Amygdala (tissue), 56 donors: ENCODE measurements at places on chromosomes 11 and 22.

DNA sequence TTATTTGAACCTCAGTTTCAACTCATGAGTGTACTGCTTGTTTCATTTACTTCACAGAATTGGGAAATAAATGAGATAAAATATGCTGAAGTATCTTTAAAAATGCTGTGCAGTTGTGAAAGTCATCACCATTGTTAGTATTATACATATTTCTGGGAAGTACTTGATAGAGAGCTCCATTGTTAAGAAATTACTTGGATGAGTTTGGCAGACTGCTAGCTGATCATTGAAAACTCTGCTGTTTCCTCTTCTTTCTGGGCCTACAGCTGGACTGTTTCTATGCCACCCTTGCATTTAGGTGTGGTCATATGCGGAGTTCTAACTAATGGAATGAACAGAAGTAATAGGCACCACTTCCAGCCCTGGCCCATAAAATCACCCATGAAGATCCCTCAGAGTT lies 10.0 kb downstream of the SIK2 start:
- DNase-seq, result no peak

DNA sequence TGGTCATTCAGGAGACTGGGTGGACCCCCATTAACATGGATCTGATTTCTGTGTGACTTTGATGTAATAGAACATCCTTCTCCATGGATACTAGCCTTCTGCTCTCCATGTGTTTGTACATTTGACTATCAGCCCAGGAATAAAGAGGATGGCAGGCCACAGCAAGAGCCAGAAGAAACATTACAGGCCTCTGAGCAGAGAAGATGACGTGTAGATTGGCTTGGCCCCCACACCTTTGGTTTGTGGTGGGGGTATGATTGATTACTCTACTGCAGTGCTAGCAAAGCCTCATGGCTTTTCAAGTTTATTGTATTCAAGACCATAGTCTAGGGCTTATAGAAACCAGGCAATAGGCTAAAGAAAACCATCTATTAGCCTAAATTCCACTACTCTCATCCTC lies 77.0 kb downstream of the GRAMD1B start:
- no peak for DNase-seq

GRCh38 chr11:96014217-96014616 lies 90.3 kb upstream of the MTMR2 start:
- DNase-seq, result no peak

- DNase-seq, result no peak
Measured at GRCh38 chr22:23035557-23036277, 34.6 kb upstream of the GNAZ start.

DNA sequence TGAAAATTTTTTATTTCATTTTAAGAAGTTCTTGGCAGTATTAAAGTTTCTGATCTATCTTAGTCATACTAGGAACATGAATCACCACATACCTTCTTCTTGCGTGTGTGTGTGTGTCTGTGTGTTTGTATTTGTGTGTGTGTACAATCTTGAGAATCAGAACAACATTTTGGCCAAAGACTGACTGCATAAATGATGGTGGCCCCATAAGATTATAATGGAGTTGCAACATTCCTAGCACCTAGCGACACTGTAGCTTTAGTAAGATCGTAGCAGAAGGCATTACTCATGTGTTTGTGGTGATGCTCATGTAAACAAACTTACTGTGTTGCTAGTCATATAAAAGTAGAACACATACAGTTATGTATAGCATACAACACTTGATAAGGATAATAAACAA lies 205.4 kb downstream of the FAM76B start:
- no peak for DNase-seq

GRCh38 chr11:19392847-19393518 lies 152.2 kb upstream of the E2F8 start:
- DNase-seq, result no peak

- DNase-seq, result no peak
Measured at GRCh38 chr11:117428186-117428855, 100.7 kb downstream of the CEP164 start.

DNA sequence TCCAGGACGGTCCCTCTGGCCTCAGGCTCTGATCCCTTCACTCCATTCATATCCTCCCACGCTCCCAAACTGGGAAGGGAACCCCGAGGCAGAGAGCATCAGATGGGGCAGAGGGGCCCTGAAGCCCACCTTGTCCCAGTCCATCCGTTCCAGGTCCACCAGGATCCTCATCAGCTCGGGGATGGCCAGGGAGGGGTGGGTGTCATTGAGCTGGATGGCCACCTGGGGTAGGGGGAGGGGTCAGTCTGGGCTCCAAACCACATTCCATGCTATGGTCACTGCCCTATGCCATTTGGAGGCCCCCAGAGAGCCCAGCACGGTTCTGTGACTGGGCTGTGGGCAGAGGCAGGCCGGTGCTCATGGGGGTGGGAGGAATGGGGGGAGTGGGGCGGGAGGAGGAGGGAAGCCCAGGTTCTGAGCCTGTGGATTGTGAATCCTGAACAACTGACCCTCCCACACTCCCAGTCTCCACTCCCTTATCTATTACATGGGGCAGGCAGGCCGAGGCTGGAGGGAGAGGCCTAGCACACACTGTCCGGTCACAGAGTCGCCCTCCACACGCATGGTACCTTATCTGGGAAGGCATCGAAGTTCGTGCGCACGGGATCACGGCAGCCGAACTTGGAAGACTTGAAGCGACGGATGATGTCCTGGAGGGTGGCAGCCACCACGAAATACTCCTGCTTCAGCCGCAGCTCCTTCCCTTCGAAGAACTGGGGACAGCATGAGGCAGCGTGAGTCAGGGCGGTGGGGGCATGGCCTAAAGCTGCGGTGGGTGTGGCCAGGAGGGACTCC lies 5.5 kb downstream of the PYGM start:
- DNase-seq, result no peak

- DNase-seq, result no peak
Measured at GRCh38 chr11:2293531-2293971, 8.2 kb downstream of the C11orf21 start.

GRCh38 chr22:26461188-26461810 lies 22.3 kb downstream of the HPS4 start:
- DNase-seq, result peak; percentile 39

GRCh38 chr11:68513930-68514487 lies 53.5 kb downstream of the PPP6R3 start:
- DNase-seq, result no peak

DNA sequence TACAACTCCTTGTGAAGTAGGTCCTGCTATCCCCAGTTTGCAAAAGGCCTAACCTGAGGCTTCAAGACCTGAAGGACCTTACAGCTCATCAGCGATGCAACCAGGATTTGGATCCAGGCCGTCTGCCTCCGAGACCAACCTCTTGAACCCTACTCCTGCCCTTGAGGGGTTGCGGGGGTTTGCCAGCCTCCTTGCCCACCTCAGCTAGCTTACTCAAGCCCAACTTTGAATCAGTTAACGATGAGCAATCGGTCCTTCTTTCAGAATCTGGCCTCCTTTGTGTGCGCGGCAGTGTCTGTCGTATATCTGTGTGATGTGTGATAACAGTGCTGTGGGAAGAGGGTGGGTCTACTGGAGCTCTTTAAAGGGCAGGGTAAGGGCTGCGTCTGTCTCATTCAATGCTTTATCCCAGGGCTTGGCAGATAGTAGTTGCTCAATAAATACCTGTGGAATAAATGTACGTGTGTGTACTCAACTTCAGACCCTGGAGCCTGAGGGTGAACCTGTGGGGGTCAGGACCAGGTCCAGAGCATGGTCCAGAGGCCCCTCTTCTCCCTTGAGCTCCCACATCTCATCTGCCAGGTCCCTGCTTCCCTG lies 3.2 kb downstream of the CHRM1 start:
- DNase-seq, result no peak
